ENCODE measurements at places on chromosomes 7 and 10. TPM values are rescaled to one million over a fixed set of nuclear protein-coding genes. Genes with fewer than 3 reads are reported as not detected.

GRCh38 chr10:14163377-14164086, 167.2 kb downstream of the FRMD4A start:
- H3K27me3 ChIP-seq, result peaks cover 7% of the 10 kb centered on the region
- H3K36me3 ChIP-seq, result no peaks in the 10 kb centered on the region
- no peak overlapping the region for H3K27ac ChIP-seq
- H3K4me1 ChIP-seq, result no peaks in the 10 kb centered on the region
- DNase-seq, result no peak

Gene C10orf67
- total RNA-seq, result 0.93 TPM

DNA sequence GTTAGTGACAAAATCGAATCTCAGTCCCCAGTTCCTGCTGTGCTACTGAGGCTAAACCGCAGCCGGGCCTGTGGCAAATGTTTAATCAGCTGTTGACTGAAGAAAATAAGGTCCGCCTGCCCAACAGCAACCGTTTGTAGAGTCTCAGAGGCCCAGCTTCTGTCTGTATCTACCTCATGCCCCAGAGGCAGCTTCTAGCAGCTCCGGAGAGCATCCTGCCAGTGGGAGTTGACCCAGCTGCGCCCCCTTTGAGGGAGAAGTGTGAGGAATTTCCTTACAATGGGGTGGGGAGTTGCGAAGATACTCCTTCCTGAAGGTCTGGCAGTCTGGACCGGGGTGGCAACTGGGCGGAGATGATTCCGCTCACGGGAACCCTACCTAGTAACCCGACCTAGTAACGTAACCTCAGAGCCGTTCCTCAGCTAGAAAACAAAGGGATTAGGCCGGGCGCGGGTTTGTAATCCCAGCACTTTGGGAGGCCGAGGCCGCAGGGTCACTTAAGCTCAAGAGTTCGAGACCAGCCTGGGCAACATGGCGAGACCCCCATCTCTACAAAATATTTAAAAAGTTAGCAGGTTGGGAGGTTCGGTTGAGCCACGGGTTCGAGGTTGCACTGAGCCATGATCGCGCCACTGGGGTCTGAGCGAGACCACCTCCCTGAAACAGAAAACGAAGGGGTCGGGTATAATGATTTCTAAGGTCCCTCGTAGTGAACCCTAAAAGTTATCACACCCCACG, 846 bp upstream of the ZNF775 start:
- peak overlapping the region; percentile 75 for H3K4me3 ChIP-seq
- H3K36me3 ChIP-seq, result no peaks in the 10 kb centered on the region
- H3K4me1 ChIP-seq, result peaks cover 37% of the 10 kb centered on the region
- peak; percentile 64 for DNase-seq

Gene CACNB2
- 4.0 TPM for total RNA-seq

DNA sequence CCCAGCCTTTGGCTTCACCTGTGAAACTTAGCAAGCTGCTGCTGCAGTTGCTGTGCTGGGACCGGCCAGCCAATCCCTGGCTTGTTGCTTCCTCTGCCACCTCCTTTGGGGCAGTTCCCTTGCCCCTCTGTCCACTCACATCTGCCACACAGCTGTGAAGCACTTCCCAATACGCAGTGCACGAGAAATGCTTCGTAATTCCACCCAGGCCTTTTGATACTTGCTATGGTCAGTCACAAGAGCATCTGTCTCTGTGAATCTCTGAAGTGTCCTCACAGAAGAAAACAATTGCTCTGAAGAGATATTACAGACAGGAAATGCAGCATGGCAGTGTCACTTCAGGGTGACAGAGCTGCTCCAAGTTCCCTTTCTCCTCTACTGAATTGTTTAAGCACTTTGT, 208.5 kb downstream of the PTEN start:
- no peak overlapping the region for H3K4me3 ChIP-seq
- no peaks in the 10 kb centered on the region for H3K27me3 ChIP-seq
- H3K27ac ChIP-seq, result peak overlapping the region; percentile 77
- no peaks in the 10 kb centered on the region for H3K36me3 ChIP-seq
- peaks cover 3% of the 10 kb centered on the region for H3K4me1 ChIP-seq

GRCh38 chr7:28729727-28730126, 228.4 kb downstream of the TRIL start:
- DNase-seq, result no peak
- peaks cover 7% of the 10 kb centered on the region for H3K36me3 ChIP-seq
- no peak overlapping the region for H3K27ac ChIP-seq
- no peak overlapping the region for H3K4me3 ChIP-seq

DNA sequence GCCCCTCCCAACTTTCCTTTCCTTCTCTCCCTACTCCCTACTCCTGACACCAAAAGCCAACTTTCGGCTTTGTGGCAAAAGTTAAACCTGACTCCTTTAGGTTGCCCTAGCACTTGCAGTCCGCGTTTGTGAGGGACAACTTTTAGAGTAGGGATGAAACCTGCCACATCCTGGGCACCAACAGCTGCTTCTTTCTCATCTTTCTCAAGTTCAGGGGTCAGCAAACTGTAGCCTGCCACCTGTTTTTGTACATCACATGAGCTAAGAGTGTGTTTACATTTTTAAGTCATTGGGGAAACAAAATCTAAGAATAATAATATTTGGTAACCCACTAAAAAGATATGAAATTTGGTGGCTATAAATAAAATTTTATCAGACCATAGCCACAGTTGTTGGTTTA, 660.6 kb downstream of the KCNMA1 start:
- H3K27me3 ChIP-seq, result peaks cover 9% of the 10 kb centered on the region
- no peak overlapping the region for H3K4me3 ChIP-seq
- no peaks in the 10 kb centered on the region for H3K4me1 ChIP-seq
- no peak overlapping the region for H3K27ac ChIP-seq
- no peak for DNase-seq

Gene ATRNL1
- total RNA-seq, result 1.1 TPM

DNA sequence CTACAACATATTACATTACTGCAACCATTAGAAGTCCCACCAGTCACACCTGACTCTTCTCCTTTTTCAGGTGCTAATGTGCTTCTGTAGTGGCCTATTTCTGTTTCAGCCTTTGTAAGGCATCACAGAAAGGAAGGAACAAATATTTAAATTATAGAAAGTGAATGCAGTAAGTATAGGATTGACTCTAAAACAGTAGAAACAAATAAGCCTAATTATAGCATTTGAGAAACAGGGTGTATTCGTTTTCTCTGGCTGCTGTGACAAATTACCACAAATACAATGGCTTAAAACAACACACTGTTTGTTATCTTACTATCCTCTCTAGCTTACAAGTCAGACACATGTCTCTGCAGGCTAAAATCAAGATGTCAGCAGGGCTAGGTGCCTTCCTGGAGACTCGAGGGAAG, 69.4 kb downstream of the CCSER2 start:
- peaks cover 26% of the 10 kb centered on the region for H3K4me1 ChIP-seq
- no peak for DNase-seq
- H3K27me3 ChIP-seq, result no peaks in the 10 kb centered on the region
- no peaks in the 10 kb centered on the region for H3K36me3 ChIP-seq
- H3K4me3 ChIP-seq, result no peak overlapping the region

DNA sequence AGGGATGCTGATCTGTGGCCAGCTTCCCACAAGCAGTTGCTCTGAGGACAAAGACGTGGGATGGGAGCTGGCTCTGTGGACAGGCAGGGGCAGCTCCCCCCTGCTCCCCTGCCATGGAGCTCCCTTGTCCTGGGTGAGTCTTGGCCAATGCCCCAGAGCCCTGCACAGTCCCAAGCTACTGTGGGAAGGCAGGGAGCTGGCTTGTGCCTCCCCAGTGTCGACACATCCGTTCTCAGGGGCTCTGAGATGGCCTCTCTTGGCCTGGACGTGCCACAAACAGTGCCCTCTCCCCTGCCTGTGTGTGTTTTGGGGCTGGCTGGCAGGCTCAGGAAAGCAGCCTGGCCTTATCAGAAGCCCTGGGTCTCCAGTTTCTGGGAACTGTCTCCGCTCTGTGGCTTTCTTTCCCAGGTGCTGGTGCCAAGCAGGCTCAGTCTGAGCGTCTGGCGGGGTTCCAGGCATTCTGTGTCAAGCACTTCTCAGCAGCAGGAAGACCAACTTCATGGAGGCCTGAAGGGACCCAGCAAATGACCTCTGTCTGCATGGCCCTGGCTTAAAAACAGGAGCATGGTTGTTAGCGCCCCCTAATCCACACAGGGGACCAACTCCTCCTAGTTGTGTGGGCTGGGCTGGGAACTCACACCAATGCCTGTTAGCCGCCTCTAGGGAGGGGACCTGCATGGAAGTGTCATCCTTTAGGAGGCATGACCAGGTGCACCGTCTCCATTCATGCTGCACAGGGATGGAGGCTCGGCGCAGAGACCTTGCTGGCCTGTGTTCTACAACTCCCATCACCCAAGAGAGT, 375.2 kb downstream of the RPS24 start:
- H3K4me3 ChIP-seq, result no peak overlapping the region
- DNase-seq, result peak; percentile 87
- H3K27ac ChIP-seq, result peak overlapping the region; percentile 36
- no peaks in the 10 kb centered on the region for H3K36me3 ChIP-seq
- H3K4me1 ChIP-seq, result no peaks in the 10 kb centered on the region

- H3K36me3 ChIP-seq, result no peaks in the 10 kb centered on the region
- H3K27me3 ChIP-seq, result no peaks in the 10 kb centered on the region
- H3K4me3 ChIP-seq, result no peak overlapping the region
- no peak for DNase-seq
- H3K4me1 ChIP-seq, result no peaks in the 10 kb centered on the region
Measured at GRCh38 chr7:78828317-78828716, 625.1 kb downstream of the MAGI2 start.

DNA sequence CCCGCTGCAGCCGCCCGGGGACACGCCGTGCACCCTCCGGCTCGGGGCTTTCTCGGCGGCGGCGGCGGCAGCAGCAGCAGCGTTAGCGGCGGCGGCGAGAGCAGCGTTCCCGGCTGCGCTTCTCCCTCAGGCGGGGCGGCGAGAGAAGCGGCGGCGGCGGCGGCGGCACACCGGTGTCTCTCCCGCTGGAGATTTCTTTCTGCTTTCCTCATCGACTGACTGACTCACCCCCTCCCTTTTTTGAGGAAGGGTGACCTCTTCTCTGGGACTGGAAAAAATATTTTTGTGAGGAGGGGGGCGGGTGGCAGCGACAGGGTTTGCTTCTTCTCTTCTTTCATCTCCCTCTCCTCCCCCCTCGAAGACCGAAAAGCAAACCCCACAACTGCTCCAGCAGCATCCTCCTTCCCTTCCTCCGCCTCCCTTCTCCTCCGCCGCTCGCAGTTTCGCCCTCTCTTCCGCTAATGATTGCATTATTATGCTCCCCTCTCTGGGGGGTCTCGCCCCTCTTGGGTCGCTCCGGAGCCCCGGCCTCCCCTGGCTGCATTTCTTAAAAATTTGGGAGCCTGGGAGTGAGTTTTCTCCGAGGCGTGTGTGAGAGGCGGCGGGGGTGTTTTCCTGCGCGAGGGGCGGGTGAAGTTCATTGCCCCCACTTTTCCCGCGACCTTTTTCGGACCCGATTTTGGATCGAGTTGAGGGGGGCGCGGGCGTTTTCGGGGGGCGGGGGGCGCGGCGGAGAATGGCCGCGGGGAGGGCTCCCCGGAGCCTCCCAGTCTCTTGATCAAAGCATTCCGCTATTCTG, 411 bp downstream of the AUTS2 start:
- H3K4me1 ChIP-seq, result peaks cover 4% of the 10 kb centered on the region
- H3K27me3 ChIP-seq, result no peaks in the 10 kb centered on the region
- peak; percentile 35 for DNase-seq
- H3K4me3 ChIP-seq, result peak overlapping the region; percentile 63

Gene CRTAC1
- 12.9 TPM for total RNA-seq

DNA sequence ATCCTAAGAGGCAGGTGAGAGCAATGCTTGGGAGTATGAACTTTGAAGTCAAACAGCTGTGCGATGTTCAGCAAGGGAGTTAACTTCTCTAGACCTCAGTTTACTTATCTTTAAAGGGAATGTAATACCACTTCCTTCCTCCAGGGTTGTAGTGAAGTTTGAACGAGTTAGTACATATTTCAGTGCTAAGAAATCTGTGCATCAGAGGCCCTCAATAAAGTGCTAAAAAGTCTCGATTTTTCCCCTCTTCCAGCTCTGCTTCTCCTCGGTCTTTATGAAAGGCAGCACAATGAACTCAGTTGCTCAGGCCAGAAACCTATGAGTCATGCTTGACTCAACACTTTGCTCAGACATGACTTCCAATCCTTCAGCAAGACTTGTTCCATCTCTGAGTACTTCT, 418.9 kb downstream of the MDFIC start:
- no peaks in the 10 kb centered on the region for H3K4me1 ChIP-seq
- no peaks in the 10 kb centered on the region for H3K27me3 ChIP-seq
- DNase-seq, result no peak
- H3K4me3 ChIP-seq, result no peak overlapping the region
- H3K27ac ChIP-seq, result no peak overlapping the region
- no peaks in the 10 kb centered on the region for H3K36me3 ChIP-seq

Gene HOXA9
- total RNA-seq, result 0.73 TPM

- H3K27me3 ChIP-seq, result no peaks in the 10 kb centered on the region
- H3K4me3 ChIP-seq, result no peak overlapping the region
- no peaks in the 10 kb centered on the region for H3K36me3 ChIP-seq
- peaks cover 4% of the 10 kb centered on the region for H3K4me1 ChIP-seq
Measured at GRCh38 chr10:117249493-117250093, 8.7 kb downstream of the SLC18A2 start.

DNA sequence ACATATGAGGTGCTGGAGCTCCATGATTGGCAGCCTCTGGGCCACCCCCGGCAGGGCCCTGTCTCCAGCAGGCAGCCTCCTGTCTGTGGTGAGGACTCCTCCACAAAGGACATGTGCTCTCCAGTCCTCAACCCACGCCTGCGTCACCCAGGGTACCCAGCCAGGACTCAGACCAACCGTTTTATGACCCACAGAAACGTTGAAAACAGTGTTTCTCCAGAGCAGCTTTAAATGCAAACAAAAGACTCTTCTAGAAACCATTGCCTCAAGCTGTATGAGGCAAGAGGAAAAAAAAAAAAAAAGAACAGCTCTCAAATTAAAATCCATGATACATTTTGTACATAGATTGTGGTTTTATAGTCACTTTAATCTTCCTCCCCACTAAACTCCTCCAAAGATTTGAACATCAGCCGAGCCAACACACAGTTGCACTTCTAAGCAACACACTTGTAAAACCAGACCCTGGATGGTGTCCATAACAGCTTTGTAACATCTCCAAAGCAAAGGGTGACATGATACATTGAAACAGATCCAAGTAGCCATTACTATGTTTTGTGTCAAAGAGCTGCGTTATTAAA, 175.0 kb upstream of the LYZL2 start:
- no peaks in the 10 kb centered on the region for H3K27me3 ChIP-seq
- no peak overlapping the region for H3K27ac ChIP-seq
- no peak overlapping the region for H3K4me3 ChIP-seq
- peak; percentile 68 for DNase-seq

Gene TUBAL3
- not detected for total RNA-seq

GRCh38 chr7:85521108-85521694, 334.3 kb upstream of the SEMA3D start:
- no peak overlapping the region for H3K27ac ChIP-seq
- no peaks in the 10 kb centered on the region for H3K4me1 ChIP-seq
- H3K27me3 ChIP-seq, result no peaks in the 10 kb centered on the region
- H3K36me3 ChIP-seq, result no peaks in the 10 kb centered on the region
- no peak overlapping the region for H3K4me3 ChIP-seq
- DNase-seq, result no peak

- DNase-seq, result no peak
- H3K36me3 ChIP-seq, result no peaks in the 10 kb centered on the region
- no peak overlapping the region for H3K27ac ChIP-seq
- H3K4me1 ChIP-seq, result no peaks in the 10 kb centered on the region
- H3K27me3 ChIP-seq, result no peaks in the 10 kb centered on the region
Measured at GRCh38 chr7:106247841-106248240, 36.9 kb downstream of the NAMPT start.

Gene SAP25
- 8.3 TPM for total RNA-seq

Data from left lung (tissue), 14 donors.